EH (cell line): ENCODE measurements at places on chromosomes 7 and 10.
A peak's percentile ranks its signal among the peaks of the same experiment; 100 is the strongest.

GRCh38 chr10:91339729-91340128 is 70.4 kb upstream of the HECTD2 start:
- no peak for DNase-seq

DNA sequence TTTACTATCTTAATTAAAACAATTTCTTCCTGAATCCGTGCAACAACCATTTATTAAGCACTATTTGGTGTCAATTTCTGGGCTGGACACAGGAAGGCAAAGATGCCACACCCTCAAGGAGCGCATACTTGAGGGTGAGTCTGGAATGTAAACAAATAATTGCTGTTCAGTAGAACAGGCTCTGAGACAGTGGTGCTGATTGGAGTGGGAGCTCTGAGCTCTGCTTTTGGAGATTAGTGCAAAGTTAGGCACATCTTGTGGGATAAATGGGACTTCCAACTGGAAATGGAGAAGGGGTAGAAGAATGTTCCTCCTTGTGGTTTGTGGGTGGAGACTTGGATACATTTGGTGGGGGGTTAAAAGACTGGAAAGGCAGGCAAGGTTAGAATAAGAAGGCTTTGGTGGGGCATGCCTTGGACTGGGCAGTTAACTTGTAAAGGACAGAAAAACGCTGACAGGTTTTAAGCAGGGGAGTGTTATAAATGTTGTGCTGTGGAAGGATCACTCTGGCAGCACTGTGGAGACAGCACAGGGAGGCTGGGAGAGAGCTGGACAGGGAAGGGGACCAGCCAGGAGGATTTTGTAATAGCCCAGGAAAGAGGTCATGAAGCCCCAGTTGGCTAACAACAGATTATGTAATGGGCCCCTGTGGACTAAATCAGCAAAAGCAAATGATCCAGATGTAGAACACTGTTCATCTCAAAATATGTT is 80.7 kb downstream of the ZNF365 start:
- DNase-seq = peak; percentile 84

GRCh38 chr7:110061387-110061786 is 1029.5 kb upstream of the LRRN3 start:
- DNase-seq = no peak

DNA sequence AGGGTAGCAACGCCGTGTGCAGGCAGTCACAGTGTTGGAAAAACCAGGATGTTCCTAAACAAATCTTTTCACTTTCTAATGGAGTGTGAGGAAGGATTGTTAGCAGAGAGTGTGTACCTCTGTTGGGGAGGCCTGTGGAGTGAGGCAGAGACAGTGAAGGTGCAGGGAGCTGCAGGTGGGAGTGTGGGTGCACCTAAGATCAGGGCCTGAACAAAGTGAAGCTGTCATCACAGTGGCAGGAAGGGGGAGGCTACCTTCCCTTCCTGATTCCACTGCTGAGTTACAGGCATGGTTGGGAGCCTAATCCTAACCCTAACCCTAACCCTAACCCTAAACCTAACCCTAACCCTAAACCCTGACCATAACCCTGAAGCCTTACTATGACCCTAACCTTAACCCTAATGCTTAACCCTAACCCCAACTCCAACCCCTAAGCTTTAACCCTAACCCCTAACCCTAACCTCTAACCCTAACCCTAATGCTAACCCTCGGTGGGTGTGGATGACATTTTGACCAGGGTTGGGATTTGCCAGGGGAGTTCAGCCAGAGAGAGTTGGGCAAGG is 158.8 kb upstream of the KLF6 start:
- no peak for DNase-seq

GRCh38 chr7:159120540-159120919 is 24.1 kb downstream of the VIPR2 start:
- no peak for DNase-seq

GRCh38 chr7:50939021-50939420 is 156.3 kb upstream of the GRB10 start:
- DNase-seq = peak; percentile 26

GRCh38 chr7:103574576-103574975 is 128.6 kb upstream of the SLC26A5 start:
- peak; percentile 7 for DNase-seq

- no peak for DNase-seq
These were observed 9.3 kb upstream of the MYL7 start for GRCh38 chr7:44150466-44150832.

- peak; percentile 56 for DNase-seq
These were observed 434.4 kb upstream of the ZMIZ1 start for GRCh38 chr10:78634389-78634815.

DNA sequence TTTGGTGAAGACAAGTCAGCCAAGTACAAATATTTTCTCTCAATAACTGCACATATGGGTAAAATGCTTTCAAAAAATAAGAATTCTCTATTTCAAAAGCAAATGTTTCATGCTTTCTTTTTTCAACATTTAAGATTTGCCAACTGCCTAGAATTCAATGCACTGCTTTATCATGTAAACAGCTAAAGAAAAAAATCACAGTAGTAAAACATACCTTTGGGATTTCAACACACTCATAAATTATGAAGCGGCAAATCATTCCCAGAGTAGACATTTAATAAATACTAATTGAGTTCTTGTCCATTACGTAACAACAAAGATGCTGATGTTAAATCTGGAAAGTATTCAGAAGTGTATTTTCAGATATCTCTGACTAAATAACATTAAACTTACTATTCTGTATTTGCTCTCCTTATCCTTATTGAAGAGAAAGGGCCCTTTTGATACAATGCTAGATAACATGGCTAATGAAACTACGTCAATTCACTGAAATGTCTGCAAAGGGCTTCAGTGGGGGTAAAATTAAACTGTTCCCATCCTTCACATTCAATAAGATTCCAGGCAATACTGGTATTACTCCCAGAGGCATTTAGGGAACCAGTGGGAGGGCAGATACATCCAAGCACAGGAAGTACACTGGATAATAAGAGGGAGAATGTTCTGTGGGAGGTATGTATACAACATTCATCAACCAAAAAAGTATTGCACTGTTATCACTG is 13.9 kb downstream of the NAPEPLD start:
- peak; percentile 29 for DNase-seq
